Tracheal epithelial cell (primary cell): ENCODE measurements at places on chromosomes 4 and X. TPM values are rescaled to one million over a fixed set of nuclear protein-coding genes. Genes with fewer than 3 reads are reported as not detected.

HPSE gene
- total RNA-seq = 0.72 and 3.0 TPM in 2 replicates

MAGEE2 gene
- total RNA-seq = not detected in 2 replicates

CCDC149 gene
- total RNA-seq = 1.9 and 2.7 TPM in 2 replicates

WFS1 gene
- total RNA-seq = 7.0 and 10.1 TPM in 2 replicates

INTS6L gene
- 2.7 and 5.5 TPM in 2 replicates for total RNA-seq

AKAP4 gene
- not detected in 2 replicates for total RNA-seq

TBX22 gene
- total RNA-seq = not detected in 2 replicates

ZAR1 gene
- not detected in 2 replicates for total RNA-seq

ETFDH gene
- total RNA-seq = 9.9 and 25.2 TPM in 2 replicates

SLC6A14 gene
- 6.7 and 16.0 TPM in 2 replicates for total RNA-seq

SPANXC gene
- total RNA-seq = not detected in 2 replicates

KIAA1210 gene
- not detected in 2 replicates for total RNA-seq

PWWP3B gene
- under 0.01 and 0.24 TPM in 2 replicates for total RNA-seq

HSFX1 gene
- 0.48 and 0.85 TPM in 2 replicates for total RNA-seq

HSFX3 gene
- total RNA-seq = not detected in 2 replicates

GAGE1 gene
- total RNA-seq = not detected in 2 replicates

ZCCHC18 gene
- total RNA-seq = under 0.01 TPM in 1 of 2 replicates, not detected in the other
